ENCODE measurements at places on chromosomes 5 and 9. TPM values are rescaled to one million over a fixed set of nuclear protein-coding genes. Genes with fewer than 3 reads are reported as not detected.
A peak's percentile ranks its signal among the peaks of the same experiment; 100 is the strongest.

GRCh38 chr9:91312717-91313325 is 48.9 kb downstream of the AUH start:
- H3K4me1 ChIP-seq, result peaks cover 44% of the 10 kb centered on the region
- H3K4me3 ChIP-seq, result peak overlapping the region; percentile 16
- H3K36me3 ChIP-seq, result peaks cover 7% of the 10 kb centered on the region
- H3K27me3 ChIP-seq, result no peaks in the 10 kb centered on the region
- H3K27ac ChIP-seq, result peak overlapping the region; percentile 89
- DNase-seq, result peak; percentile 68

DNA sequence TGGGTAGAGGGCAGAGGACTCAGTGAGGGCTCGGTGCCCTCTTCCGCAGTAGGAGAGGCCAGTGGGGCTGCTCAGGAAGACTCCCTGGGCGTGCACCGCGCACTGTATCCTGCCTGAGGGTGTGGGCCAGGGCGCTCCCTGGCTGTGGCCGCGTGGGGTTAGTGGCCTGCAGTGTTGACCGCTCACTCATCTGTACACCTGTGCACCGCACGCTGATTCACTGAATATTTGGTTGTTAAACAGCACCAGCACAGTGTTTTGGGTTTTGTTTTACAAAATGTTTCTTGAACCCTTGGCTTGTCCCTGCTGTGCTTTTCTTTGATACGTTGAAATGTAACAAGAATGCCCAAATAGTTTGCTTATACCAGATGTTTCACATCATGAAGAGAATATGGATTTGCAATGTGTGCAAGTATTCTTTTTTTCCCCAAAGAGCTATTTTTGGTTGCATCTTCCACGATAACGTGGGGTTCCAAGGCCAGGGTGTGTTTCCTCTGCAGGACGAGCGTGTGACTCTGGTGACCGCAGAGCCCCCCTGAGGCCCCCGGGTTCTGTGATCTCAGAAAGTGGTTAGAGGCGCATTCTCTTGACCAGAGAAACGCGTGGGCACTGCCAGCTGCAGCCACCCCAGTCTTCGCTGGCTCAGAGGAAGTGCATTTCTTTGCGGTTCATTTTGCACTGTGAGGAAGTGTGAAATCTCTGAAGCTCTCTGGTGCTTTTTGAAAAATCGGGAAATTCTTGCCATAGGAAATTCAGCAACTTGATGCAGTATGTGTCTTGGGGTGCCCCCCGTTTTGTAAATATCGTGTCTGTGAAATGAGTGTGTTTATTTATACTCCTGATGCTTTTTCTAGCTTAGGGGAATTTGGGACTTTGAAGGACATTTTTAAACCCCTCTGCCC is 46.9 kb downstream of the AHRR start:
- no peaks in the 10 kb centered on the region for H3K36me3 ChIP-seq
- H3K27me3 ChIP-seq, result no peaks in the 10 kb centered on the region
- H3K4me1 ChIP-seq, result peaks cover 9% of the 10 kb centered on the region
- H3K4me3 ChIP-seq, result no peak overlapping the region
- no peak for DNase-seq

DNA sequence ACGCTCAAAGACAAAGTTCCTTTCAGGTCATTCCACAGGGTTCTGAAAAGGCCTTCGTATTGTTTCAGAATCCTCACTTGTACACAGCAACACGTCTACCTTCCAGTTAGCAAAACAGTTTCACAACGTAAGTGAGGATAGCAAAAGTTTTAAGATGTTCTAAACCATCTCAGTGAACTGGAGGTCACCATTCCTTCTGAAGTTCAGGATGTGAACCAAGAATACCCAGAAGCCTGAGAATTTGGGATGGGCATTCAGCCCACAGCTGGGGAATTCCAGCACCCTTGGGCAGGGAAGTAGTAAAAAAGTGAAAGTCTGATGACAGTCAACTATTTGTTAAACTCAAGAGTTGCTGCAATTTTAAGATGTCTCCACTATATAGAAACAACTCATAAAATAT is 224.5 kb downstream of the BNC2 start:
- H3K4me1 ChIP-seq, result no peaks in the 10 kb centered on the region
- DNase-seq, result no peak
- no peak overlapping the region for H3K4me3 ChIP-seq
- H3K36me3 ChIP-seq, result no peaks in the 10 kb centered on the region
- no peak overlapping the region for H3K27ac ChIP-seq

- peaks cover 34% of the 10 kb centered on the region for H3K4me1 ChIP-seq
- H3K27me3 ChIP-seq, result peaks cover 15% of the 10 kb centered on the region
- no peak for DNase-seq
- no peak overlapping the region for H3K27ac ChIP-seq
- peaks cover 10% of the 10 kb centered on the region for H3K36me3 ChIP-seq
These were observed 4.1 kb downstream of the SYNPO start for GRCh38 chr5:150644514-150644913.

DNA sequence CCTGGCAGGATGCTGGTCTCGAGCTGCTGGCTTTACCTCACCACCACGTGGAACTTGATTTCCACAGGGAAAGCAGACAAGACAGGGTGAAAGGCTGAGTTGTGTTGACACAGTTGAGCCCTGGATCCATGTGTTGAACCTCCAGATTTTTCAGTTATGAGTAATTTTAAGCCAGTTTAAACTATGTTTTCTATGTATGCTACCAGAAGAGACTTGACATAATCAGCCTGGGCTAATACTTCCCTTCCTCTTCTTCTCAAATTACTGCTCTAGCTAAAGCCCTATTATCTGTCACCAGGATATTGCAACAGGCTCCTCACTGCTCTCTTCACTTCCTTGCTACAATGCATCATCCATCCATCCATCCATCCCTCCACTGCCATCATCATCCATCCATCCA is 12.0 kb upstream of the PHYKPL start:
- no peaks in the 10 kb centered on the region for H3K4me1 ChIP-seq
- no peak for DNase-seq
- no peaks in the 10 kb centered on the region for H3K36me3 ChIP-seq
- H3K27ac ChIP-seq, result no peak overlapping the region
- no peak overlapping the region for H3K4me3 ChIP-seq

Gene CYSRT1
- 3.6 TPM for total RNA-seq

Gene CAMK2A
- not detected for total RNA-seq

Gene ENTPD2
- 3.8 TPM for total RNA-seq
